Anterior cingulate cortex (tissue), 58 donors: ENCODE measurements at places on chromosomes 3 and 15.
A peak's percentile ranks its signal among the peaks of the same experiment; 100 is the strongest.

DNA sequence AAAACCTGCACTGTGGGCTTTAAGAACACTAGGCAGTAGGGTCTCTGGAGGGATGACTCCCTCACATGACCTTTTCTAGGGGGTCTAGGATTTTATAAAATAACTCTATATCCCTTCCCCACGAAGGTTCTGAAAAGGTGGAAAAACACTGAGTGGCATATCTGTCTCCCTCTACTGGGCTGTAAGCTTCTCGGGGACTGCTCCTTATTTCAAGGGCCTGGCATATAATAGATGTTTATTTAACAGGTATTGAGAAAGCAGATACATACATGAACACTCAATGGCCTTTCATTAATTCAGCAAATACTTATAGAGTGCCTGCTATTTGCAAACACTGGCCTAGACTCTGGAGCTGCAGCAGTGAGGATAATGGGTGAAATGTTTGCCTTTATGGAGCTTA is 146.2 kb upstream of the WNT5A start:
- DNase-seq, result no peak

GRCh38 chr15:81859737-81860516 is 185.9 kb downstream of the MEX3B start:
- DNase-seq, result no peak

- no peak for DNase-seq
Measured at GRCh38 chr15:75669191-75669878, 21.6 kb downstream of the SNX33 start.

DNA sequence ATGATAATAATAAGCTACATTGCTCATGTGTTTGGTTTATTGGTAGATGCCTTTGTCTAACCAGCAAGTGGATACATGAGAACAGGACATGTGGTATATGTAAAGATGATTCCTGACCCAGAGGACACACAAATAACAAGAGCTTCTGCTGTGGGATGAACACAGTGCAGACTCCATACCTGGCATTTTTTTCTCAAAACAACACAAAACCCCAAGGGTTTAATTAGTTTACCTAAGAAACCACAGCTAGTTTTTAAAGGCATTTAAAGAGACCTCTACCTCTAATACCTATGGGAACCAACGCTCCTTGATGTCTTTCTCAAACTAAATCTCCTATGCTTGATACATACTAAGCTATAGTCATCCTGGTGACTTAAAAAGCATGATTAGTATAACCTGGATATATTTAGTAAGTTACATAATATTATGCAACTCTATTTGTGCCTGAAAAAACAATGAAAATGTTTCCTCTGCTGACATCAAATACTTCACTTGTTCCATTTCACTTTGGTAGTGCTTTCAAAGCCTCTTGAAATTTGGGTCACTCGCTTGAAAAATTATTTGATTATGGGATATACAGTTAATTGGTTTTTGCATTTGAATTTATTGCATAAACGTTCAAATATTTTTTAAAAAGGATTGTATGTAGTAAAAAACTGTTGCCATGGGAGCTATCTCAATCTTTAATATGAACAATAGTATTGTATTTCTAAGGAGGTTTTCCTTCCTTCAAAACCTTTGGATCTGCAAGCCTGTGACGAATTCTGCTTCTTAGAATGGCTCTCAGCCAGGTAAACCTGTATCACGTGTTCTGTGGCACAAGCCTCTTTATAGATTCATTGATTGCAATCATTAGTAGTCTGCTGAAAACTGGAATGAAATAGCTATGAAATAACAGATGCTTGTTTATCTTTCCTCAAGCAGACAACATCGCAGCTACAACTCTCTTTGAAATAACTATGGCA is 233.0 kb upstream of the KCNMB2 start:
- DNase-seq, result no peak

- DNase-seq, result no peak
Measured at GRCh38 chr3:50325113-50325480, 2.6 kb upstream of the HYAL2 start.

DNA sequence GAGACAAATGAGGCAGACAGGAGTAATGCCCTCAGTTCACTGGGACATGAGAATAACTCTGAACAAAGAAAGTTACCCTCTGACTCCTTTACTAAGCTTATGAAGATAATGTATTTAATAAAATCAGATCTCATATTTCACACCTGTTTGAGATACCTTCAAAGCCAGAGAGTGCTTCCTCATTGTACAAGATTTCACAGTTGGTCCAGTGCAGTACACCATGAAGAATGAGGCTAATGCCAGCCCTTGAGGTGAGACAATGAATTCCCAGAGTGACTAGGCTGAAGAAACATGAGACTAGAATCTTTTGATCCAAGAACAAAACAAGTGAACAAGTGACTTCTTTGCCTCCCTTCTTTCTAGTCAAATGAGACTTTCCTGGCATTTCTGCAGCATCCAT is 1133.8 kb downstream of the TUSC7 start:
- no peak for DNase-seq

DNA sequence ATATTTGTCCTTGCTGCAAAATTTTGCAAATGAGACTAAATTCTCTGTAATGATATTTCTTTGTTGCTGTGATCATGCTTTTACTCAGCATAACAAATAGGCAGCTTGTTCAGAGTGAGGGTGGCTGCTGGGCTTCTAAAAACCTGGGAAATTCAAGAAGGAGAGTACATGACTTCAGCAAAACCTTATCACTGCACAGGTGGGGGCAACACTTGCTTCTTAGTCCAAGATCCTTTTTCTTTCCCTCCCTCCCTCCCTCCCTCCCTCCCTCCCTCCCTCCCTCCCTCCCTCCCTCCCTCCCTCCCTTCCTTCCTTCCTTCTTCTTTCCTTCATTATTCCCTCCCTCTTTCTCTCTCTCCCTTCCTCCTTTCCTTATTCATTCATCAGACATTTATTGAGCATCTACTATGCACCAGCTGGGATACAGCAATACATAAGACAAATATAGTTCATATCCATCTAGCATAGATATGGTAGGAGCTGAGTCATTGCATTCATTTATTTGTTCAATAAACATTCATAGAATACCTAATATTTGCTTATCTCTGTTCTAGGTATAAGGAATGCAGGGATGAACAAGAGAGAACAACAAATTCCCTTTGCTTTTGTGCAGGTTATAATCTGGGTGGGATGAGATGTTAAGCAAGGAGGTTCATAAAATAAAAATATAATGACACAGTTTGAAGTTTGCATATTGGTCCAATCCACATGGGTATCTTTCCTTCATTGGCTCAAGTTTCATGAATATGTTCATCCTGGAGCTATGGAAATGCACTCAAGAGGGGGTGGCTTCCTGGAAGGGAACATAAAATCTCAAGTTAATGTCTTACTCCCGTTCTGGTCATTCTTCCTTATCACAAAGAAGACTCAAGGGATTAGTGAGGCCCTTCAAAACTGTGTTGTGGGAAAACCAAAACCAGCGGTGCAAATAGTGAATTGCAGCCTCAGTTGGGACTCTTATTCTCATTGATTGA is 210.7 kb downstream of the PDCD6IP start:
- DNase-seq, result no peak

- no peak for DNase-seq
Measured at GRCh38 chr3:190911382-190911781, 48.9 kb upstream of the GMNC start.

- DNase-seq, result no peak
Measured at GRCh38 chr15:96011136-96011535, 319.4 kb upstream of the NR2F2 start.

DNA sequence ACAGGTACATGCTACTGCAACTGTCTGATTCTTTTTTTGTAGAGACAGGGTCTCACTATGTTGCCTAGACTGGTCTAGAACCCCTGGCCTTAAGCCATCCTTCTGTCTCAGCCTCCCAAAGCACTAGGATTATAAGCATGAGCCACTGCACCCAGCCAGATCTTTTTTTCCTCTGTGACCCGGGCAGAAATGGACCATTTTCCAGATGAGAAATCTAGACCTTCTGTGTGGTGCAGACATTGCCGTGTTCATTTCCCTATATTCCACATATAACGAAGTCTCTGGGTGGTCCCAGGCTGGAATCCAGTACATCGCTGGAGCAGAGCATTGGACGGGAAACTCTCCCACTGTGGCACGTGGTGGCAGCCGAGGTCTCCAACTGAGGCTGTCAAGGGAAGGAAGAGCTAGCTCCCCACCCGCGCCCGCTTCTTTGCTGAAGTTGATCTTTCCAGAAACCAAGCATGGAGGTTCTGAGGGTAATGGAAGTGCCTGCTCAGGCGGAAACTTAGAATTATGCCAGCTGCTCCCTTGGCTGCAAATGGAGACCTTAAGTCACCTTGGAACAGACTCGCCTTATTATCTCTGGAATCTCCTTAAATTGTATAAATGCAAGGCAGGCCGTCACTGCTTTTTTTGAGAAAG is 23.1 kb upstream of the TXNRD3 start:
- no peak for DNase-seq

- DNase-seq, result no peak
Measured at GRCh38 chr15:95733931-95734330, 596.6 kb upstream of the NR2F2 start.

- DNase-seq, result no peak
Measured at GRCh38 chr15:40192942-40193341, 32.1 kb downstream of the BUB1B start.

GRCh38 chr3:155404486-155404885 is 111.0 kb upstream of the STRIT1 start:
- no peak for DNase-seq

DNA sequence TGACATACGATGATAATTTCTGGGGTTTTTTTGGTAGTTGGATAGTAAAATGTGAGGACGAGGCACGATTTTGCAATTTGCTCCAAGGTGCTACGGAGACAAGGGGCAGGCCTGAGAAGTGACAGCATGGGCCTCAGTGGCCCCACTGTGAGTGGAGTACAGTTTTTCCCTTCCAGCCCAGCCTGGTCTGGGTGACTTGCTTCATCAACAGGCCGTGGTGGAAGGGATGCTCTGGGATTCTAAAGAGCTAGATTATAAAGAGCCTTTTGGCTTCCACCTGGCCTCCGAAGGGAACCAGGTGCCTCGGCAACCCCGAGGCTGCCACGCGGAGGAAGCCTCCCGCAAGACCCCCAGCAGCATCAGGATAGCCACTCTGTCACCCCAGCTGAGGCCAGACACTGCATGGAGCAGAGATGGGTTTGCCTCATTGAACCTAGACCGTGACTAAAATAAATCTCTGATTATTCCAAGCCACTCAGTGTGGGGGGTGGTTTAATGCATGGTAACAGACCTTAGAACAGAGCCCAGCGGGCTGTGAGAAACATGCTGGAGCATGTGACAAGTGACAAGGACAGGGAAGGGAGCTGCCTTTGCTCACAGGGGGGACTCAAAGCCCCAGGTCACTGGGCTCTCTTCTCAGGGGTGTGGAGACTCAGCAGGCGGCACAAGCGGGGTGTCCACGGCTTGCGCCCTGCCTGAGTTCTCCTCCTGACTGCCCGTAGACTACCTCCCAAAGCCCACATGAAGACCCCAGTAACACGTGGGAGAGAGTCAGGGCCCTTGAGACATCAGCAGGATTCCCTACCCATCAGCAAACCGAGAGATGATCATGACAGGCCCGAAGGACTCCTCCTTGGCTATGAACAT is 22.6 kb upstream of the SLC41A3 start:
- DNase-seq, result no peak

DNA sequence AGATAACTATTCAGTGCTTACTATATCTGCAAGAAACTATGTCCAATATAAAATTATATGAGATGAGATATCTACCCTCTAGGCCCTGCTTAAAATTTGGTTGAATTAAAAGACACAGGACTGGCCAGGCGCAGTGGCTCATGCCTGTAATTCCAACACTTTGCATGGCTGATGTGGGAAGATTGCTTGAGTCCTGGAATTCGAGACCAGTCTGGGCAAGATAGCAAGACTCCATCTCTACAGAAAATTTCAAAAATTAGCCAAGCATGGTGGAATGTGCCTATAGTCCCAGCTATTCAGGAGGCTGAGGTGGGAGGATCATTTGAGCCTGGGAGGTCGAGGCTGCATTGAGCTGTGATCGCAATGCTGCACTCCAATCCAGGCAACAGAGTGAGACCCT is 303.7 kb upstream of the UBE2E2 start:
- DNase-seq, result no peak

DNA sequence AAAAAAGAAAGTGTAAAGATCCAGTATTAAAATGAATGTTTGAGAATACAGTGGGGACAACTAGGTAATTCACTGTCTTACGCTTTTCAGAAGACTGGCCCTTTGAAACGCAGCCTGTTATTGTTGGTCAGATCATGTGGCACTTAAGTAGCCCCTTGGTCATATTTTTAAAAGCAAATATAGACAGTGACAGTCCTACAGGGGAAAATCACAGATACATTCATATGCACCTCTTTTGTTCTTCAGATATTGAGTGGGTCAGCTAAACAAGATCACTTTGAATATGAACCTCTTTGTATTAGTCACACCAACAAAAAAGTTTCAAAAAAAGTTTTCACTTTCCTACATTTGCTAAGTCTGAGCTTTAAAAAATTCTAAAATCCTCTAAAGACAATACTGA is 36.0 kb downstream of the TIGIT start:
- no peak for DNase-seq

- DNase-seq, result peak; percentile 56
Measured at GRCh38 chr15:42939841-42940240, 19.3 kb upstream of the TTBK2 start.

- DNase-seq, result no peak
Measured at GRCh38 chr15:57505949-57506391, 85.7 kb upstream of the MYZAP start.

DNA sequence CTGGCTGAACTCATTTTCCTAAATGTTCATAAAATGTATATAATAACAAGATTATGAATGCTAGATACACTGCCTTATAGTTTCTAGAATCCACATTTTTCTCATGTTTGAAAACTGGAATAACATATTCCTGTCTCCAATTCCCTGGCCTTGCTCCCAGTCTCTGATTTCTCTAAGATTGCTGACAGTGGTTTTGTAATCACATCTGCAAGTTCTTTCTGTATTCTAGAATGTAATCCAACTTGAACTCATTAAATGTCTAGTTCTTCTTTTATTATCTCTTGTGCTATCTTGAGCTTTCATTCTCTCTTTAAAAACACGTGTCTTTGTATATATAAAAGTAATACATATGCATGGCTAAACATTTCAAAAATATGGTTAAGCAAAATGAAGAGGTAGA is 215.2 kb upstream of the ADAMTS9 start:
- DNase-seq, result no peak

DNA sequence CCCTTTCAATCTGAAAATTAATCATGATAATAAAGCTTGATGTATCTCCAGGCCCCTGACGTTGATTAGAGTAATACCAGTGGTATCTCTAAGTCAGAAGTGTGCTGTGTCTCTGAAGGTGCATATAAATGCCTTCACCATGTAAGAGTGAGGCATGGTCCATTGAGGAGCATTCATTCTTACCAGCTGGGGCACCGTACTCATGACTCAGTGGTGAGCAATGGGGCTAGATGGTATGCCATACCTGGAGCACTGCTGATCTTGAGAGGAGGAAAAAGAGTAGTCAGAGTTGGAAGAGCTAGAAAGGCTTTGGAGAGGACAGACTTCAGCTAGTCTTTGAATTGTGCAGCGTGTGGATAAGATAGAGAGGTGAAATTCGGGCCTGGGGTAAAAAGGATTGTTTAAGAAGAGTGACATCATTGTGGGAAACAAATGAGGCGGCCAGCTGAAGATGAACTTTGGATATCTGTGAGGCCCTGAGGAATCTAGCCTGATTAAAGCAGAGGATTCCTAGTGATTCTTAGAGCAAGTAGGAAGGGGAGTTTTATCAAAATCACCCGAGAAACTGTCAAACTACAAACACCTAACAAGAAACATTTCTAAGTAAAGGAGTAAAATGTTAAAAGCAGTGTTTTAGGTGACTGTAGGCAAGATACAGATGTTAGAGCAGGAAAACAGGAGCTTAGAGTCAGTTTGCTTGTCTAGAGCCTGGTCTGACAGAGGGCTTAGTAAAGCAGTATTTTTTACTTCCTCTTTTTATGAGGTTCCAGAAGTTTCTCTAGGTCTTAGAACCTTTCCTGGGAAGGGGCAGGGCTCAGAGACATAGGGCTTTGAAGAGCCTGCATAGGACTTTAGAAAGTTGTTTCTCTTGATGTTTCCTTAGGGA is 13.6 kb downstream of the TMOD3 start:
- DNase-seq, result no peak
